SW 1271 (cell line): ENCODE measurements at places on chromosomes 11 and 22.

GRCh38 chr11:2974272-2974671 is 17.9 kb downstream of the NAP1L4 start:
- DNase-seq = no peak

DNA sequence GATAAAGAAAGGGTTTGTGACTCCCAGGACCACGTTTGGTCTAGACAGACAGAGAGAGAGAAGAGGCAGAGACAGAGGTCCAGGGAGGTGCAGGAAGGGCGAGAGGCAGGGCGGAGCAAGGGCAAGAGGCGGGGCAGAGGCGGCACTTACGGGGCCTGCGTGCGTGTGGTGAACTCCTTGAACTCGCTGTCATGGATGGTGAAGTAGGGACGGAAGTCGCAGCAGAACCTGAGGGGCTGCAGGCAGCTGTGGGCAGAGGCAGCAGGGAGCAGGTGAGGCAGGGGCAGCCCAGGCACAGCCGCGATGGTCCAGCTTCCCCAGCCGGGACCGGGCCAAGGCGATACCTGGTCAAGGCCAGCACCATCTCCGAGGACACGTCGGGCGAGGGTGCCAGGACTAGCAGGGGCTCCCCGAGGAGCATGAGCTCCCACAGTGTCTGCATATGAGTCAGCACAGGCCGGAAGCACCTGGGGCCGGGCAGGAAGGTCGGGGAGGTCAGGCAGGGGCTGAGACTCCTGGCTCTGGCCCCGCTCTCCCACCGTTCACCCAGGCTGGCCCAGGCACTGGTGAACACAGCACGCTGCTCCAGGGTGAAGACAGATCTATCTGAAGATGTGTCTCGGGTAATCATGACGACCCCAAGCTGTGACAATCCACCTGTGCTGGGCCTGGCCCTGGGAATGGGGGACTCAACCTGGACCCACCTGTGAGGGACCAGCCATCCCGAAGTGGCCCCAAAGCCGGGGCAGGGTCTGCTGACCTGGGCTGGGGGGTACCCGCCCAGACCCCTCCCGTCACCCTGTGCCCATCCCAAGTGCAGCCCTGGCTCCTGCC is 7.2 kb upstream of the PLXNB2 start:
- DNase-seq = no peak

DNA sequence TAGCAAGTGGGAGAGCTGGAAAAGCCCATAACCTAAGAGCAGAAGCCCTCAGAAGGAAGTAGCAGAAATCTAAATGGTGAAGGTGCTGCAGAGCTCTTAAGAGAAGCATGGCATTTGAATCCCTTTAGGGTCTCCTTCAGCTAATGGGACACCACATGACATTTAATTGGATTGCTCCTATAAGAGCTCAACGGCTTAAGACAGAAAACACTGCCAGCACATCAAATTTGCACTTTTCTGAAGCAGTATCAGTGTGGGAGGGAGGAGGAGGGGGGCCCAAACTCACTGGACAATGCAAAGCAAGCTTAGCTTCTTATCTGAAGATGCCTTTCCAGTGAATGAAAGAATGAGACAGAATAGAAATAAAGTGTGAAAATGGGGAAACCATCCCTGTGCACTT is 287.9 kb upstream of the MTNR1B start:
- no peak for DNase-seq

DNA sequence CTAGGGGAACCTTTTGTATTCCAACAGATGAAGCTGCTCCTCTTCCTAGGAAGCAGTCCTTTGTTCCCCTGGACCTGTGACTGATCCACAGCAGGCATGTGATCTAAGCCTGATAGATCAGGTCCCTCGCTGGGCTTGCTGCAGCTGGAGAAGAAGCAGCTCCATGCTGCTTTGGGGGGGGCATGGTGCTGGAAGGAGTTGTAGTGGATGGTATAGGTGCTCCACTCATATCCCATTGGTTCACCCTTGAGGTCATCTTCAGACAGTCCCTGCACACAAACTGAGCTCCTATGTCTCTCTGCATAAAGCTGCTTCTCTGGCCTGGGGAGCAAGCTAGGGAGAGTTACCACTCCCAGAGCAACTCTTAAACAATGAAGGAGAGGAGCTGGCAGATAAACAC is 9.5 kb upstream of the RIC3 start:
- no peak for DNase-seq

DNA sequence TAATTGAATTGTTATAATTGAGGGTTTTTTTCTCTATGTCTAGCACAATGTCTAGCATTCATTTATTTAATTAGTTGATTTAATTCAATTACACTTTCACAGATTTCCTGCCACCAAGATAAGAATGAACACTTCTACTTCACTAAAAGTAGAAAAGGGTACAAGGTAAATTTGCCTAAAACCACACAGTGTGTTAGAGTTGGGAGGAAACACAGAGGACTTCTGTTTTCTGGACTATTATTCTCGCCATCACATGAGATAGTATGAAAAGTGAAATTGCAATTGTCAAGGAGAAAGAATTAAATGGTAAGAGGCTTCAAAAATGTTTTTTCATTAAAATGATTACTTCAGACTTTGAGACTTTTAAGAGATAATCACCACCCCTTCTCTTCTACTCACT is 109.5 kb downstream of the ETS1 start:
- DNase-seq = no peak

GRCh38 chr11:120024586-120024985 is 113.3 kb downstream of the TRIM29 start:
- DNase-seq = no peak

DNA sequence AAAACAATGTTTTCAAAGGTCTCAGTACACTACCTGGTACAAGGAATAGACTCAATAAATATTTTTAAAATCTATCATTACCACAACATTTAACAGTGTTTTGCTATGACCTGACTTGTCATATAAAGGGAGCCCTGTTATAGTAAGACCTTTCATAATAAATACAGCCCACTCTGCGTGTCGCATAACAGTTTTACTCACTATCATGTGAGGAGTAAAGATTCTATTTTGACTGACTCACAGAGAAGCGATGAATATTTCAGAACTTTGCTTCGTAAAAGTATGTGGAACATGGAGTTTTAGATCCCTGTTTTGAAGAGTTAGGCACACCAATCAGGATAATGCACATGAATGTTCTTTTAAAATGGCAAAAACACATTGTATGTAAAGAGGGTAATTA is 531.2 kb downstream of the KCNA4 start:
- DNase-seq = no peak

- no peak for DNase-seq
Observed at GRCh38 chr11:126146454-126147192, 64.8 kb downstream of the RPUSD4 start.

DNA sequence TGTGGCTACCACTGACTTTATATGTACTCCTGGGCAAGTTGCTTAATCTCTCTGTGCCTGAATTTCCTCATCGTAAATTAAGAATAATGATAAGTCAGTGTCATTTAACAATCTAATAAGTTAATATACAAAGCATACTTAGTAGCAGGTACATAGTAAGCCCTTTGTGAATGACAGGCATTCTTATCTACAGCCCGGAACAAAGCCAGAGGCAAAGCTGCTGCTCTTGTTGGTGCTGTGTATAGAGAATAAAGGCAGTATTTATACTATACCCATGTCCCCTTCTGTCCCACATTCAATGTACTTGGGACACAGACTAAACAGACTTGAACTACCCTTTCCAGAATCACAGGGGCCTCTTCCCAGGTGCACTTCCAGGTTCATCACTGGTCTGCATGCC is 229.7 kb upstream of the NCAM1 start:
- no peak for DNase-seq

- DNase-seq = no peak
Observed at GRCh38 chr22:19275919-19276600, 15.5 kb downstream of the CLTCL1 start.

GRCh38 chr11:116969694-116970093 is 128.5 kb downstream of the SIK3 start:
- DNase-seq = no peak
